ENCODE measurements at places on chromosomes 12 and 14.
A peak's percentile ranks its signal among the peaks of the same experiment; 100 is the strongest.

- H3K4me1 ChIP-seq: peaks cover 12% of the 10 kb centered on the region
- H3K36me3 ChIP-seq: no peaks in the 10 kb centered on the region
- DNase-seq: no peak
- peak overlapping the region; percentile 40 for H3K27ac ChIP-seq
- H3K4me3 ChIP-seq: no peak overlapping the region
These were observed 5.2 kb upstream of the RIMKLB start for GRCh38 chr12:8692573-8692972.

DNA sequence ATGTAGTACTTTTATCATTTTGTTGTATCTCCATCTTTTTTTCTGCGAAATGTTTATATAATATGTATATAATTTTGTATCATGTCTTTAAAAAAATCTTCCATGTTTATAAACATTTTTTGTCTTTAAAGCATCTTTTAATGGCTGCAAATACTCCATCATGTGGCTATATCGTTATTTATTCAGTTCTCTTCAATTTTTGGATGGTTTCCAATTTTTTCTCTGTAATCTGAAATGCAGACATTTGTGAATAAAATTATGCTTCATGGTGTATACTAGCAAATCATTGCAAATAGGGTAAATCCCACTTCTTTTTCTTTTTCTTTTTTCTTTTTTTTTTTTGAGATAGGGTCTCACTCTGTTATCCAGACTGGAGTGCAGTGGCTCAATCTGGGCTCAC lies 54.0 kb downstream of the CPSF2 start:
- no peaks in the 10 kb centered on the region for H3K36me3 ChIP-seq
- no peak for DNase-seq
- H3K27me3 ChIP-seq: no peaks in the 10 kb centered on the region
- H3K4me3 ChIP-seq: no peak overlapping the region
- no peaks in the 10 kb centered on the region for H3K4me1 ChIP-seq
- H3K27ac ChIP-seq: no peak overlapping the region

GRCh38 chr14:83960832-83961512 lies 1569.0 kb upstream of the FLRT2 start:
- no peaks in the 10 kb centered on the region for H3K36me3 ChIP-seq
- no peak overlapping the region for H3K4me3 ChIP-seq
- no peaks in the 10 kb centered on the region for H3K4me1 ChIP-seq
- no peak overlapping the region for H3K27ac ChIP-seq
- no peaks in the 10 kb centered on the region for H3K27me3 ChIP-seq

- peaks cover 92% of the 10 kb centered on the region for H3K4me1 ChIP-seq
- no peak overlapping the region for H3K4me3 ChIP-seq
- H3K27ac ChIP-seq: peak overlapping the region; percentile 84
- H3K27me3 ChIP-seq: no peaks in the 10 kb centered on the region
These were observed 282.4 kb downstream of the ZFP36L1 start for GRCh38 chr14:68510201-68511128.

DNA sequence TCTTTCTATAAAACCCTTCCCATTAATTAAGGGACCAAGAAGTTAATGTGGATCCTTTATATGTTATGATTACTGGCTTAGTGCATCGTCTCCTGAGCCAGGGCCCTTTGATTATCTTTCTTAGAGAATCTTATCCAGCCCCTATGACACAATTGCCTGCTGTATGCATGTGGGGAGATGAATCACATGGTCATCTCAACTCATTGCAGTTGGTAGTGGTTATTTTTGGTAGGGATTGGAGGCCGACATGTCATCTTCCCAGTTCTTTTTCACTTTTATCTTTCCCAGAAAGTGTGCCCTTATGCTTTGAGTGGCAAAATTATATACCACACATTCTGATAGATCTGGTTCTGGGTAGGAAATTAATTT lies 26.0 kb downstream of the ZNF664 start:
- no peaks in the 10 kb centered on the region for H3K27me3 ChIP-seq
- no peak for DNase-seq
- no peak overlapping the region for H3K4me3 ChIP-seq
- H3K4me1 ChIP-seq: peaks cover 24% of the 10 kb centered on the region
- no peak overlapping the region for H3K27ac ChIP-seq

GRCh38 chr12:6056406-6057240 lies 67.8 kb downstream of the VWF start:
- peak overlapping the region; percentile 23 for H3K4me3 ChIP-seq
- H3K27me3 ChIP-seq: no peaks in the 10 kb centered on the region
- peaks cover 4% of the 10 kb centered on the region for H3K4me1 ChIP-seq
- no peak overlapping the region for H3K27ac ChIP-seq
- H3K36me3 ChIP-seq: no peaks in the 10 kb centered on the region

All from vagina (tissue), 2 donors.